ENCODE measurements at places on chromosomes 13 and 19.

GRCh38 chr19:30539981-30540380, 167.8 kb downstream of the ZNF536 start:
- DNase-seq: no peak

DNA sequence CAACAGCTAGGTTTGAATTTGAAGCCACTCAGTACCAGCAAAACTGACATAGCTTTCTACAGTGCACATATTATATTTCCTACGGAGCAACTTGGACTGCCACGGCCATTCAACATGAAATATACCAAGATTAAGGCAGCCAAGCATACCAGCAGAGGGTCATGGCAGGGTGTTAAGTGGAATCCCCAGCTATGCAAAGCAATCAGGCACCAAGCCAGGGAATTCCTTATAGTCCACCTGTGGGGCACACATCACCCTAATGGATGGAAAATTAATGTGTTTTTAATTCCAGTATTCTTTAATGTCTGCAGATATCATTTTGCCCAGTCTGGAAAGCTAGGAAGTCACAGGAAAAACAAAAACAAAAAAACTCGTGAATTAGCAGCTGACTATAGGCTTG, 1190.3 kb downstream of the EFNB2 start:
- DNase-seq: no peak

DNA sequence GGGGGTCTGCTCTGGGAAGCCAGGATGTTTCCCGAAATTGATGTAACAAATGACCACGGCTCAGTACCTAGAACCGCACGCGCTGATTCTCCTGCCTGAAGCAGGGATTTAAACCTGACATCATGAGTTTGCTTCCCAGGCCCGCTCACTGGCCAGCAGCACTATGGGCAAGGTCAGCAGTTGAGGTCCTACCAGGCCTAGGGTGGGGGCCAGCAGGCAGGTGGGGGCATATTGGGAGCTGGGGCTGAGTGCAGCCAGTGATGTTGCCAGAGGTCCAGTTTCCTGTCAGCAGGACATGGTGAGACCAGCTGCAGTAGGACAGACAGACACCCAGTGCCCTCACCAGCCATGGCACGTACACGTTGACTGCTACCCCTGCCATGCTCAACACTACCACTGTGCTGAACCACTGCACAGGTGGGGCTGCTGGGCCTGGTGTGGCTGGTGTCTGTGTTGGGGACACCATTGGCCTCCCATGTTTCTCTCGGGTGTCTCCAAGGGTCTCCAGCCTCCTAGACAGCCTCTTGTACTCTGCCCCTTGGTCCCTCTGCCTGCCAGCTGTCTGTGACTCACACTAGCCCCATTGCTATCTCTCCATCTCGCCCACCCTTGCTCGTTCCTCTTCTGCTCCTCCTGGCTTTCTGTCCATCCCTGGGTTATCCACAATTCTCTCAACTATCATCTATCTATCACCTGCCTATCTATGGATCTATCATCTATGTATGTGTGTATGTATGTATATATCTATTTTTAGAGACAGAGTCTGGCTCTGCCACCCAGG, 1.1 kb upstream of the C19orf85 start:
- no peak for DNase-seq

DNA sequence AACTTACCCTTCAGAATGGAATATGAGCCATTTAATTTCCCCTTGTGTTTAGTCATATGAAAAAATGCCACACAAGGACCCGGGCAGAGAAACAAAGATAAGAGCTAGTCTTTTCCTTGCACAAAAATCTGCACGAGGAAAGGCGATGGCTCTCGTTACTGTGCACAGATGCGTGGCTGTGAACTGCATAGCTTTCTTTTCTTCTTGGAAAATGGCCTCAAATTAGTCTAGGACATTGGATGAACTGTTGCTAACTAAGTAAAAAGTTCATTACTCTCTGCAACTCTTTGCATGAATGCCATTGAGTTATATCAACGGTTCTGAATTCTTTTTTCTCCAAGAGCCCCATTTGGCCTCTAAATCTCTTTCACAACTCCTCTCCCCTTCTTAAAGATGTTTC, 125.2 kb downstream of the COG6 start:
- DNase-seq: no peak

DNA sequence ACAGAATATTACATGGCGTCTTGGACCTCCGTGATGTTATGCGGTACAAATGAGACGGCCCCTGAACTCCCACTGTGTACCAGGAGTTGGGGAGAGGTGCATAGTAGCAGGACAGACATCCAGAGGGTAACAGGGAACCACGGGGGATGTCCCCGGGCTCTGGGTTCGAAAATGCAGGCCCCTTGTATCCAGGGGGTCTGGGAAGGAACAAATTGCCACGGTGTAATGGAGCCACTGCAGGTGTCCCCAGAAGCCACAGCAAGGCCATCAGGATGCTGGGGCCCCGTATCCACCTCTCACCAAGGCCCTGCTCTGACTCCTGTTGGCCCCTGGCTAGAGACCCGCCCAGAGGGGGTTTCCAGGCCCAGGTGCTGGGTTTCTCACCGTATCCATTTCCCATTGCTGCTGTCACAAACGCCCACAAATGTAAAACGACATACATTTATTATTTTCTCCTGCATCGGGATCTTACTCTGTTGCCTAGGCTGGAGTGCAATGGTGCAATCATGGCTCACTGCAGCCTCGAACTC, 77.8 kb downstream of the INSR start:
- no peak for DNase-seq

DNA sequence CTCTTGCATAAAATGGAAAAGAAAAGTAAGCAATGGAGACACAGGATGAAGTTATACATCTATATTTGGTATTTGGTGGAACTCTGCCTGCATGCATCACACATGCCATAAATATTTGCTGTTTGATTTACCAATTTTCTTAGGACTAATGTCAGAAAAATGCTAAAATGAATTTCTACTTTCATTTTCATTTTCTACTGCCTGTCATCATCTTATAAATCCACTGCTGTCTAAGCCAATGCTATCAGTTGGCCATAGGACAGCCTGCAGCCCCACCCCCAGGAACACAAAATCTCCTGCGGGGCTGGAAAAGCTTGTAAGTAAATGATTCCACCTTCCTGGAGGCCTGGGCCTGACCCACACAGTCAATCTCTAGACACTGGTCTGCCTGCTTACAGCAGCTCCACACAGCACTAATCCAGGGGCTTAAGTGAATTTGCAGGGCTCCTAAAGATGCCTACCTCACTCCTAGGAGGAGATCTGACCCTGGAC, 122.0 kb downstream of the ENOX1 start:
- DNase-seq: peak; percentile 11

DNA sequence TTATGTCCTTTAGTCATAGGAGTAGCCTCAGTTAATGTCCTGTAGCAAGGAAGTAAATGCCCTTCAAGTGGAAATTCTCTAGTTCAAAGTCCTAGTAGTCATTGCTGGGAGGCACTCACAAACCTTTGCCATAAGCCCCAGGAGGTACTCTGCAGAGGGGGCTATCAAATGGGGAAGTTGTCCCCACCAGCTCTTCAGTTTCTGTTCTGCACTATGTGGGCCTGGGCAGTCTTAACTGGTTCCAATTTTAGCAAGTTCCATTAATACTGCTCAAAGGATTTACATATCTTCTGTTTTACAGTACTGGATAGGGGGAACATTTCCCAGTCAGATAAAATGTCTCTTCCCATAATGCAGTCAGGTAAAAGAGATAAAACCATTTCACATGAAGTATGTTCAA, 101.3 kb downstream of the B3GLCT start:
- no peak for DNase-seq
